Activated CD4-positive, alpha-beta T cell treated with anti-CD3 and anti-CD28 coated beads, Interleukin-2, amount 10 ng/mL, durations not matched to agents 24 days and 14 days (primary cell): ENCODE measurements at places on chromosomes 4 and X. TPM values are rescaled to one million over a fixed set of nuclear protein-coding genes. Genes with fewer than 3 reads are reported as not detected.

The C1GALT1C1 gene
- 21.1 and 21.7 TPM in 2 replicates for total RNA-seq

DNA sequence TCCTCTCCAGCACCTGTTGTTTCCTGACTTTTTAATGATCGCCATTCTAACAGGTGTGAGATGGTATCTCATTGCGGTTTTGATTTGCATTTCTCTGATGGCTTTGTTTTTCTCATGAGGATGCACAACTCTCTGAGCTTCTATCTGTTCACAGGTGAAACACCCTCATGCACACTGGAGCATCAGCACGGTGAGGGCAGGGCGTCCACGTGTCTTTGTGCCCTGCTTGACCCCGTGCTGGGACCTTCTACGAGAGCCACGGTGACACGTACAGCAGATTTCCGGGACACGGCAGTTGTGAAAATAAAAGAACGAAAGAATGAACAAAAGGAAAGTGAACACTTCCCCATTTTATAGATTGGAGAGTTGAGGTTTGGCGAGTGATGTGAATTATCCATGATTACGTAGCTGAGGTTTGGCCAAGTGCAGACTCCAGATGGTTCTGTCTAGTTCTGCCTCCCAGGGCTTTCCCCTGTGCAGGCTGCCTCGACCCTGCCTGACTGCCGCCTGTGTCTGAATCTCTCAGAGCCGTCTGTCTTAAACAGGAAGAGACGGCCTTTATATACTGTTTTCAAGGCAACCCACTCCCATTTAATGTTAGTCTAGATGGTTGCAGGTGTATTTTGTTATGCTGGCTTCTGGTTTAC, 67.8 kb upstream of the SORBS2 start:
- no peak for DNase-seq

GRCh38 chrX:78946178-78946931, 1.2 kb downstream of the P2RY10 start:
- no peak for DNase-seq

The SLC2A9 gene
- total RNA-seq = 1.6 and 2.4 TPM in 2 replicates

- no peak for DNase-seq
These were observed 3.4 kb downstream of the SEPTIN11 start for GRCh38 chr4:76952656-76953582.
